Stimulated activated CD4-positive, alpha-beta T cell treated with anti-CD3 and anti-CD28 coated beads, Interleukin-2, amount 100 ng/mL, for 24 hours (primary cell): ENCODE measurements at places on chromosomes 7 and 10.

DNA sequence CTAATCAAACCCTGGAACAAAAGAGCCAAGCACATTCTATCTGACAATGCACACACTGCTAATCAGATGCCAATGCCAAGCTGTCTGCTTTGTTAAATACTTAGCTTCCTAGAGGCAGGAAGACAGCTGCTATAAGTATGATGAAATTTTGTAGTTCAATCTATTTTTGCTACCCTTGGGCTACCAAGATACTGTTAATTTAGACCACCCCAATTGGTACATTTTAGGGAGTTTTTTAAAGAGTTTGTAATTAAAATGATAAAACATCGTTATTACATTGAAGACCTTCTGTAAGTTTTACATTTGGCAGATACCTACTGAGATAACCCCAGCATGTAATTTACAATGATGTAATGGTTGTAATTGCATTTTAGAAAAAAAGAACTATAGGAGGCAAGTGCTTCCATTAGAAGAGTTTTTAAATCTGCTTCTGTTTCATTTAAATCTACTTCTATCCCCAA, 268.5 kb downstream of the ADK start:
- no peak for DNase-seq

DNA sequence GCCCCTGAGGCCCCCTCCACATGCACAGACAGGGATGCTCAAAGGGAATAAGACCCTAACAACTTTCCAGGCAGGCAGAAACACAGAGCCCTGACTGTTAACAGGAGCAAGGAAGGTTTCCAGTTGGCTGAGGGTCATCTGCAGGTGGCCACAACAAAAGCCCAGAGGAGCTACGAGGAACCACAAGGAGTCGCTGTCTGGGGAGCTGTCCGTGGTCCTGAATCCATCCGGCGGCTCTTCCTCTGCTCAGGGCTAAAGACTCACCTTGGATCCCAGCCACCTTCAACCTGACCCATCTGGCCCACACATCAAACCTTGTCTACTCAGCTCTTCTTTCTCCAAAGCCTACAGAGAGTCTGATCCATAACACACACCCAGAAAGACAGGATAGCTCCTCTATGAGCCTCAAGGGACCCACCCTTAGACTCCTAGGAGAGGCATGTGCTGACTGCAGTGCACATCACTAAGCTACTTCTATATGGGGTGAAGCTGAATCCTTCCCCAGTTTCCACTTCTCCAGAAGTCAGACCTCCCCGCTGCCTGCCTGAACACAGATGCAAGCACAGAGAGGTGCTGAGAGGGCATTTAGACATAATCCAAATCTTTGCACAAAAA, 104.0 kb downstream of the SLIT1 start:
- peak; percentile 77 for DNase-seq

DNA sequence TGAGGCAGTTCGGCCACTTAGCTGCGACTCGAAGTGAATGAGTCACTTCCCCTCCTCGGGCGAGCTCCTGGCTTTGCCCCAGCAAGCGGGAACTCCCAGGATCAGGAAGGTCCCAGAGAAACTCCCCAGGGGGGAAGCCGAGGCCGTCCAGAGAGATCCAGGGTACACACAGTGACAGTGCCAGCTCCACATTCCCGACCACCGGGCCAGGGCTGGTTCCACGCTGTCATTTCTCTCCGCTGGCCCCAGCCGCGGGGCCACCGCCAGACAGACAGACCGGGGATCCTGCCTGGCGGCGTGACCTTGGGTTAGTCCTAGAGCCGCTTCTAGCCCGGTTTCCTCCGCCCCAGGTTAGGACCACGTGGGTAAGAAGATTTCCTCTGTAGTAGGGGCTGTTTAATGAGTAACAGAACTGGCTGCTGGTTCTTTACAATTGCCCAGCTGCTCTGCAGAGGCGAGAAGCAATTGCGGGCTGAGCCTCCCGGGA, 463 bp upstream of the UPP1 start:
- no peak for DNase-seq

- no peak for DNase-seq
These were observed 568.3 kb downstream of the INHBA start for GRCh38 chr7:41134300-41135255.

DNA sequence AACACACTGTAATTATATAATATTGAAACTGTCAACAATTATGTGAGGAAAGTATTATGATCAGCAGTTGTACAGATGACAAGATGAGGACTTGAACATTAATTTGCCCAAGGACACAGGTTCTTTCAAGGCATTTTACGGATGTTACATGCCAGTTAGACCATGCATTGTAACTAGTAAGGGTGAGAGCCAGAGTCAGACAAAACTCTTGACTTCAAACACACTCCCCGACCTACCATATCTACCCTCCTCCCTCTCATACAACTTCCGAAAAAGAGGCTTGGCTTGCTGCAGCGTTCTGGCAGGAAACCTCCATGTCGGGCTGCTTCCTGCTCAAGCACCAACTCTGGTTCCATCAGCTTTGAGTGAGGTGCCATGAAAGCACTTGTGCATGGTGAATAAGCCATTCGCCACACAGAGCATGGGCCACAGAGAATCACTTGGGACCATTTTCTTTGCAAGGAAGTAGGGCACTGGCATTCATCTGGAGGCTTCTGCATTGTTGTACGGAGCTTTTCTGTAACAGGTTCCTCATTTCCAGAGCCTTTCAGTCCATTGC, 53.2 kb downstream of the FOXI2 start:
- DNase-seq: no peak

GRCh38 chr7:7548407-7548806, 12.7 kb upstream of the COL28A1 start:
- no peak for DNase-seq

DNA sequence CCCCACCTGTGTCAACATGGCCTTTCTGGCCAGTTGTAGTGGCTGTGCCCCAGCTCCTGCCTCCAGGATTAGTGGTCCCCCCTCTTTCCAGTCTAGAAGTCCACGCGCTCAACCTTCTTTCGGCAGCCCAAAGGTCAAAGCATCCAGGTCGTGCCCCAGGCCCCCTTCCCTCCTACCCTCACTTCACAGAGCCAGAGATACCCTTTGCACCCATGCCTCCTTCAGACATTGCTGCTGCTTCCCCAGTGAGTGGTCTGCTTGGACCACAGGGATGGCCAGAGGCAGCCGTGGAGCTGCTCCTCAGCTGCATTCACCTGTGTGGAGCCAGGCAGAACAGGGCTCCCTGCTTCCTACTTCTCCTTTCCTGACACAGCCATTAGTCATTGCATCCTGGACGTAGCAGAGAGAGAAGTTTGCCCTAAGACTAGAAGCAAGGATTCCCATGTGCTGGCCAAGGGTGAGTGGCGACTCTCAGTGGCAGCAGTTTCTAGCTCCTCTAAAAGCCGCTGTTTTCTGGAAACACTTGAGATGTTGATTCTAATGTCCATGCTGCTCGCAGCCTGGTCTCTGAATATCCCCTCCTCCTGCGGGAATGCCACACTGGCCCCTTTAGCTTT, 243.1 kb upstream of the SHH start:
- DNase-seq: no peak

- no peak for DNase-seq
These were observed 227.6 kb upstream of the IMMP2L start for GRCh38 chr7:111789870-111790269.

DNA sequence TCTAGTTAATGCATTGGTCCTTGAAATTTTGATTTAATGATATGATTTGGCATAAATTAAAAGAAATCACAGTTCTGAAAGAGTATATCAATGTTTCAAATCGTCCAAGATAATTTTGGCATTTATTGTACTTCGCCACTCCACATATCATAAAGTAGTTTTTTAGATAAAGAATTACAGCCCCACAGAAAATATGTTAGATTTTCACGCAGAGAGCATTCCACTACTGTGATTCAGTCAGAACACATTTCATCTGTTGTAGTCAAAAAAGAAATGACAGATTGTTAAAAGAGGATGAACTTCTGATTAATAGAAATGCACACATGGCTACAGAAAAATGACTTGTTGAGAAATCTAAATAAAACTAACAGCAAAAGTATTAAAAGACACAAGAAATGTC, 1063.5 kb upstream of the LRRN3 start:
- no peak for DNase-seq

GRCh38 chr10:36526033-36526432, 599.4 kb upstream of the ANKRD30A start:
- DNase-seq: no peak

DNA sequence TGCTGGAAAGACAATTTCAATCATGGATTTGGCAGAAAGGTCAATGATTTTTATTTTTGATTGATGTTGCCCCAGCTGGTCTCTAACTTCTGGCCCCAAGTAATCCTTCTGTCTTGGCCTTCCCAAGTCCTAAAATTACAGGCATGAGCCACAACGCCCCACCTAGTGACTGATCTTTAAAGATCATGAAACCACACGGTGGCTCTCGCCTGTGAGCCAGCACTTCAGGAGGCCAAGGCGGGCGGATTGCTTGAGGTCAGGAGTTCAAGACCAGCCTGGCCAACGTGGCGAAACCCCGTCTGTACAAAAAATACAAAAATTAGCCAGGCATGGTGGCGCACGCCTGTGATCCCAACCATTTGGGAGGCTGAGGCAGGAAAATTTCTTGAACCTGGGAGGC, 12.6 kb upstream of the C10orf95 start:
- DNase-seq: no peak

GRCh38 chr7:85509476-85509875, 322.6 kb upstream of the SEMA3D start:
- no peak for DNase-seq

DNA sequence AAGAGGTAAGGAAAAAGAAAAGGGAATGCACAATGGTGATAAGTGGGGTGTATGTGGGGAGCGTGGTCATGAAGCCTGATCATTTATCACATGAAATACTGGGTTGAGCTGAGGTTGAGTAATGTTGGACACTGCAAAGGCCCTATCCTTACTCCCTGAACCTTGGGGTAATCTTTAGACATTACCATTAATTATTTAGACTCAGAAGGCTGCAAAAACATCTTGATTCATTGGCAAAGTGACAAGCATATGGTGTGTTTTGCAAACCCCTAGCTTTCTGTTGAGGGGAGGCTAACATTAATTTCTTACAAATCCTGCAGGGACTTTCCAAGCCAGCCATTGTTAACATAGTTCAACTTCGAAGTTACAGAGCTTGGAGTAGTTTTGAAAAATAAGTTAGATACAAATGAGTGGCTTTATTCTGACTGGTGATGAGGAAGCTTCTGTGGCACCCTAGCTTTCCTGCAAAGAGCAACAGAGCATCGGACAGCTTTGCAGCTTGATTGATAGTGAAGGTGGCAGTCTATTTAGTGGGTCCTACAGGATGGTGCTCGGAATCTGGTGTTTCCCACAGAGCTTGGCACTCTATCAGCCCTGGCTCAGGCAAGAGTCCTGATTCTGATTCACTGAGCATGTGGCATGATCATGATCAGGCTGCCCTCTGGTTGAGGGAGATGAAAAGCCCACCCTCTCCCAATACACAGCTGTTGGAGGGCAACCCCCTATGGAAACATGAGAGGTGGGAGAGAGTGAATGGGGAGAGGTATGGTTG, 153.7 kb upstream of the NPVF start:
- DNase-seq: no peak

DNA sequence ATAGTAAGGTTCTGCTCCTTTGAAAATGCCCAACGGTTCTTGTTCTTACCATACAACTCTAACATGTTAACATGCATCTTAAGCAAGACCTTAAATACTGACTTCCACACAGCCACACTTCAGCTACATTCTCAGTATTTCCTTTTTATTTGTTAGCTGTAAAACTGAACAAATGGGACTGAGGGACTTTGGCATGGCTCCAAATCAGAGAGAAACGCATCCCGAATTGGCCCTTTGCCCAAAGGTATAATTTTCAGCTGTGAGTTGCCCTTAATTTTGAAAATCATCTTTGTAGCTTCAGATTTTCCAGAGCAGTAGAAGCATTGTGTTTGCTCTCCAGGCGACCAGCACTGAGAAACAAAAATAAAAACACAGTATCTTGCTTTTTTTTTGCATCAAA, 56.4 kb downstream of the NEUROD6 start:
- no peak for DNase-seq

GRCh38 chr10:85978566-85979358, 387.8 kb downstream of the GRID1 start:
- DNase-seq: no peak

DNA sequence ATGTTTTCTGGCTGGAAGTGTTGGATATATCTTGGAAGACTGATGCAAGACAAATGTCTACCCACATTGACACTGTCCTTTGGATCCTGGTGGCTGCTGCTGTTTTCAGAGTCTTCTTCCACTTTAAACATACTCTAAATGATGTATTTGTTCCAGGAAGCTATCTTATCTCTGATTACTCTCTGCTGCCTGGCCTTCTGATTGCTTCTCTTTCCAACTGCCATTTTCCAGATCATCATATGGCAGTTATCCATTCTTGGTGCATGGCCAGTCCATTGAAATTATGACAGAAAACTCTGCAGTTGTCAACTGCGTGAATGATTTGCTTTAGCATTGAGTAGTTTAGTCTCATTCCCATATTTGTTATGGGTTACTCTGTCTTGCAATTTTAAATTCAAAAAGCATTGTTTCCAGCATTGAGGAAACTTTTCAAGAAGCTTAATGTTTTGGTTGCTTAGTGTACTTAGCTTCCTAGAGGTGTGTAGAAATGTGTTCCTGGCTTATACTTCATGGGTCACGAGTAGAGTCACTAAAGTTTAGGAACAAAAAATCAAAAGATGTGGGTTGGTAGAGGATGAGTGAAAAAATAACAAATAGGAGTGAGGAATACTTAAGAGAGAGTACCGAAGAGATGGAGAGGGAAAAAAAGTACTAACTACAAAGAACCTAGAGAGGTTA, 268.3 kb upstream of the MTPN start:
- no peak for DNase-seq

DNA sequence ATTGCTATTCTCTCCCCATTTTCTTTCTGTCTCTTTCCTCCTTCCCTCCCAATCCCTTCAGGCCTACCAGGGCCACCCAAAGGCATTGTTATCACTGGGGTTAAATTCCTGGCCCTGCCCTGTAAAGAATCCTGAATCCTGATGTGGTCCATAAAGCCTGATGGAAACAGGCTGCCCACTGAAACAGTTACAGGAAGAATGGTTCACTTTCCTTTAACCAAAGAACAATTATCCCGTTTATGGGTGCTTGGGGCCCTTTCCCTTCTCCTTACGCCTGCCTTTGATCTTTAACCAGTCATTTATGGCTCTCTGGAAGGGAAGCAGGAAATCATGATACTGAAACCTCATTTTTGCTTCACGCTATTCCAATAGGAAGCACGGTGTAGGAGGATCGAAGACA, 273.1 kb upstream of the NEBL start:
- no peak for DNase-seq

GRCh38 chr7:20012100-20012499, 205.1 kb downstream of the MACC1 start:
- no peak for DNase-seq

GRCh38 chr7:22350466-22351328, 6.3 kb downstream of the RAPGEF5 start:
- no peak for DNase-seq

GRCh38 chr7:90864088-90864487, 268.0 kb downstream of the CDK14 start:
- DNase-seq: no peak

- no peak for DNase-seq
These were observed 24.1 kb upstream of the SEMA3A start for GRCh38 chr7:84218681-84219080.
